HT-29 (cell line): ENCODE measurements at places on chromosomes 1 and 21.

- DNase-seq, result no peak
These were observed 11.8 kb downstream of the IER5 start for GRCh38 chr1:181100015-181100905.

GRCh38 chr1:59693406-59693805, 121.3 kb upstream of the HOOK1 start:
- no peak for DNase-seq

GRCh38 chr1:25668931-25669573, 52.5 kb downstream of the MAN1C1 start:
- DNase-seq, result no peak

DNA sequence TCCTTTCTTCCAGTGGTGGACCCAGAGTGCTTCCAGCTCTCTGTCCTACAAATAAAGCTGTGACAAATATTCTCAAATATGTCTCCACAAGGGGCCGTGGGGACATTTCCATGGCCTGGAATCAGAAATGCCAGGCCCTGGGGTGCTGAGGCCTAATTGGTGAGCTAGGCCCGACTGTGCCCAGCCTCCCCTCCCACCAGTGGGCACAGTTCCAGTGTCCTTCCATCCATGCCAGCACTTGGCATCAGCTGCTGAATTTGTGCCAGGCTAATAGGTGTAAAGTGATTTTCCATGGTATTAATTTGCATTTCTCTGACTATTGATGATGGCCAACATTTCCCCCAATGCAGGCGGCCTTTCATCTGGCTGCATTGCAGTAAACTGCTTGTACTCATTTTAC, 48.5 kb upstream of the B3GALT5 start:
- DNase-seq, result no peak

DNA sequence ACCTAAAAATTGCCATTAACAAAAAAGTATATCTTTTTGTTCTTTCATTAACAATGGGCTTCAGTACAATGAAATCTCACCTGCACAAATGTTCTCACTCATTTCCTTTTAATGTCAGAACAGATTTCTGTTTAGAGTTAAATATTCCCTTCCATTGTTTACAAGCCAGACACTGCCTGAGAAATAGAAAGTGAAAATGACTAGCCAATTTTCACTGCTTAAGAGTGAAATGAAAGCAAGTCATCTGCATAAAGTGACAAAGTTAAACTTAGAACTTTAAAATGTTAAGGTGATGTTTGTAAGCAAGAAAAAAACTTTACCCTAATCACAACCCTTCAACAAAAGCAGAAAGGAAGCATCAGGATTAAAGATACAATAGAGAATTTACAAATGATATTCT, 27.5 kb downstream of the COA6 start:
- no peak for DNase-seq

GRCh38 chr1:118209648-118210047, 24.6 kb upstream of the SPAG17 start:
- no peak for DNase-seq

DNA sequence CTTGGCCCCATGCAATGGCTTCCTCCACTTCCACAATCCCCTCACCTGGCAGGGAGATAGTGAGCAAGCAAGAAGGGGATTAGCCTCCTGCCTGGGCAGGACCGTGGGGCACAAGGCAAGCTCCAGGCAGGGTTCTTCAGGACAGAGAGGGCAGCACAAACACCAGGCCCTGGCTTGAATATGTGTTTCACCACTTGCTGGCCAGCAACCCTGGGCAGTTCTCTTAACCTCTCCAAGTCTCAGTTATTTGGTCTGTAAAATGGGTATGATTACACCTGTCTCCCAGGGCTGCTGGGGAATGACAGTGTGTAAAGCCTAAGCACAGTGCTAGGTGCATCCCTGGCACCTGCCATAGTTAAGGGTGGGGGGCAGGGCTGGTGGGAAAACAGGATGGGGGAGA, 31.9 kb downstream of the H3-3A start:
- no peak for DNase-seq

- no peak for DNase-seq
These were observed 102.0 kb upstream of the ARHGEF16 start for GRCh38 chr1:3352299-3352951.

DNA sequence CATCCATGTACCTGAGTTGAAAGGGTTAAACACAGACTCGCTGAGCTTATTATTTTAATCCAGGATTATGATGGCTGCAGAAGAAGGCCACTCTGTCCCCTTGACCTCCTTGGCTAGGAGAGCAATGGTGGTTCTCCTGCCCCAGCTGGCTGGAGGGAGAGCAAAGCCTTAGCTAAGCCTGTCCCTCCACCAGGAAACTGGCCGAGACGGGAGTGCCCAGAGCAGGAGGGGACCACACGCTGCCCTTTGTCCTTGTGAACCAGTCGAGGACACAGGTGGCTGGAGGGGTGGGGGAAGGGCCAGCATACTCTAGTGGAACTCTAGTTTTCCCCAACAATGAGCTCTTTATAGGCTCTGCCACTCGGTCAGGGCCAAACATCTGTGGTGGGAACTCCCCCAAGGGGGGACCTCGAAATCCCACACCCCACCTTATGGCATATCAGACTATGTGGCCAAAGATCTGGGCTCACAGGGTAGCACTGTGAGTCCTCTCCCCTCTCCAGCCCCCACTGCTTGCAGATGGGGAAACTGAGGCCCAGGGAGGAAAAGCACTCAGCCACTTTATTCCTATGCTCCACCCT, 12.9 kb downstream of the KIAA1614 start:
- no peak for DNase-seq

- DNase-seq, result no peak
These were observed 107.9 kb downstream of the LMO4 start for GRCh38 chr1:87436534-87436933.
